Stimulated activated CD8-positive, alpha-beta memory T cell treated with anti-CD3 and anti-CD28 coated beads, Interleukin-4, amount 100 ng/mL, for 24 hours (primary cell): ENCODE measurements at places on chromosomes 3 and 15.

DNA sequence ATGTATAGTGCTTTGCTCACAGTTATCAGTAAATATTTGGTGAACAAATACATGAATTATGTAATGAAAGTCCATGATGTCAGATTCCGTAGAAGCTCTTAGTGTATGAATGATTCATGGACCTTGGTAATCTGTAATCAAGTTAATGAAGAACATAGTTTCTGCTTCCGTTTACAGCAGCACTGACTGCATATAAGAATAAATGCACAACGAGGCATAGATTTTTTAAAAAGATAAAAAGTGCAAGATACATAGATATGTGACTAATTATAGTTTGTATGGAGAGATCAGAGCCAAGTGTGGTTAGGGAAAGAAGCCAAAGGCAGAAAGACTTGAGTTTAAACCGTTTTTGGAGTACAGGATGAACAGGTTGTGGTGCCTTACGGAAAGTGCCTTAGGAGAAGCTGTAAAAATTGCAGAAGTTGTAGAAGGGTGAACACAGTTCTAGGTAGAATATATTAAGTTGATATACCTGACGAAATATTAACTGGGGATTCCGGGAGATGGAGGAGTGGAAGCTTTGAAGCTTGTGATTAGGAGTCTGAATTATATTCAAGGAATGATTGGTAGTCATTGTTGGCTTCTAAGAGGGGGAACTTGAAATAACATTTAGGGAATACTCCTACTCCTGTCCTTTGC lies 293.1 kb downstream of the NLGN1 start:
- no peak for DNase-seq

GRCh38 chr3:140430494-140430893 lies 247.4 kb upstream of the TRIM42 start:
- DNase-seq = no peak

DNA sequence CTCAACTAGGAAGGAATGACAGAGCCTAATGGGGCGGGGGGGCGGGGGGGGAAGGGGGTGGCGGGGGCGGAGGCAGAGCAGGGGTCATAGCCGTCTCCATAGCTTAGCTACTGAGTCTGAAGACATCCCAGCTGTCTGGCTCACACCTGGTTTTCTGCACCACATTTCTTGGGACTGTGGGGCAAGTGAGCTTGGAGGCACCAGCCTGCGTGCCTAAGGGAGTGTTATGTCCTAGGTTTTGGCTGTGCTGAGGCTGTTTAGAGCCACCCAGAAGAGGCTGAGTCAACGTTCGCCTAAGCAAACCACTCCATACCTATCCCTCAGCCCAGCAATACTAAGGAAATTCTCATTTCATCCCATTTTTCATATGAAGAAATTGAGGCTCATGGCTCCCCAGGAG lies 1.4 kb downstream of the IL17RD start:
- DNase-seq = no peak

GRCh38 chr3:3200632-3201212 lies 21.2 kb upstream of the CRBN start:
- DNase-seq = no peak

GRCh38 chr3:54792584-54792983 lies 135.3 kb downstream of the LRTM1 start:
- DNase-seq = no peak

- no peak for DNase-seq
Observed at GRCh38 chr3:99118381-99118780, 216.9 kb upstream of the DCBLD2 start.

DNA sequence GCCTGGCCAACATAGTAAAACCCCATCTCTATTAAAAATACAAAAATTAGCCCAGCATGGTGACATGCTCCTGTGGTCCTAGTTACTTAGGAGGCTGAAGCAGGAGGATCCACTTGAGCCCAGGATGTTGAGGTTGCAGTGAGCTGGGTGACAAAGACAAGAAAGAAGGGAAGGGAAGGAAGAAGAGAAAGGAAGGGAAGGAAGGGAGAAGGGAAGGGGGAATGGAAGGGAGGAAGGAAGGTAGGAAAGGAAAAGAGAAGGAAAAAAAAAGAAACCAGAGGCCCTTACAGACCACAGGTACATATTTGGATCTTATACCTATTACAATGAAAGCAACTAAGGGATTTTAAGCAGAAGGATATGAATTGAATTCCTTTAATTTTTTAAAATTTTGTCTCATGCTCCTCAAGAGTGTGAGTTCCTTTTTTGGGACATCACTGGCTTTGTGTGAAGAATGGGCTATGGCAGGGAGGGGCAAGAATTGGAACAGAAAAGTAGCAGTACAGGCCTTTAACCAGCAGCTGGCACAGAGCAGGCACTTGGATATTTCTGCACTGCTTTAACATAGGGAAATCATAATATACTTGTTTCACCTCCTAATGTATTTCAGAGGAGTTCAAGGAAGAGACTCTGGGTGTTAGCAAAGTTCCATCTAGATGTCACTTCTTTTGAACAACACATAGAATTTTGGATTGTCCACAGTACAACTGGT lies 7.9 kb downstream of the RAB27A start:
- DNase-seq = no peak

DNA sequence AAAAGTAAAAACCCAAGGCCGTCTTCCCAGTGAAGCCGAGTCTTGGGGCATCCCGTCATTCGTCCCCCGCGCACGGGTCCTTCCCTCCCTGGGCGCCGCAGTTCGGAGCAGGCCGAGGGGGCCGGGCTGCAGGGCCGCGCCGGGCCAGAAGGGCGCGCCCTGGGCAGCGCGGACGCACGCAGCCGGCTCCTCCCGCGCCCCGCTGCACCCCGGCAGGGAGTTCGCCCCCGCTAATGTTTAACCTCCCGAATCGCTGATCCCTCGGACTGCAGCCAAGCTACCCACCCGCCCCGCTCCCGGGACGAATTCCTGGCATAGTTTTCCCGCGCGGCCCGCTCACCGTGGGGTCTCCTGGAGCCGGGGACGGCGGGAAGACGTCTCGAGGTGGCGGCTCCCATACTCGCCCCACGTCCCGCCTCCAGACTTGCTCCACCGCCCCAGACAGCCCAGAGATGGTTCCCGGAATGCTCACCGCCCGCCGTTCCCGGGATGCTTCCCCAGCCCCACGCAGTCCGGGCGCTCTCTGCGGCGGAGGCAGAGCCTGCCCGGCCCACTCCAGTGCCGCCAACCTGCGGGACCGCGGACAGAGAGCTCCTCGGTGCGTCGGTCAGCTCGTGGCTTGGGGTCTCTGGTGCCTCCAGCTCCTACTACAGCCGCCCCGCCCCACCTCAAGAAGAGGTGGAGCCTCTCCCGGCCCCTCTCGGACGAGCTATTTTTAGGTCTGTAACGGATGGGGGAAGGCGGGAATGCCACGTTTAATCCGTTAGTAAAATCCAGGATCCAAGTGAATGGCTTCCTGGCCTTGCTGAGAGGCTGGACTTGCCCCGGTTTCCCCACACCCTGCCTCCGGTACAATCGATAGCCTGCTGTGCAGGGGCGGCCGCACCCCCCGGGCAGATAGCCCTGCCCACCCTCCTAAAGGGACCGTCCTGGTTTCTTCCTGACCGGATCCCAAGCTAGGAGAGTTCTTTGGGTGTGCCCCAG lies at the start of gene DZIP1L:
TSS of gene DZIP1L (minus strand) at position 621 of the 984 bp plus-strand sequence. CDS start 11,637 bp downstream, outside the sequence.
- peak; percentile 13 for DNase-seq
